Activated CD4-positive, alpha-beta T cell treated with anti-CD3 and anti-CD28 coated beads, Interleukin-2, amount 10 ng/mL, durations not matched to agents 7 days and 5 days (primary cell): ENCODE measurements at places on chromosomes 2 and 18.
A peak's percentile ranks its signal among the peaks of the same experiment; 100 is the strongest.

DNA sequence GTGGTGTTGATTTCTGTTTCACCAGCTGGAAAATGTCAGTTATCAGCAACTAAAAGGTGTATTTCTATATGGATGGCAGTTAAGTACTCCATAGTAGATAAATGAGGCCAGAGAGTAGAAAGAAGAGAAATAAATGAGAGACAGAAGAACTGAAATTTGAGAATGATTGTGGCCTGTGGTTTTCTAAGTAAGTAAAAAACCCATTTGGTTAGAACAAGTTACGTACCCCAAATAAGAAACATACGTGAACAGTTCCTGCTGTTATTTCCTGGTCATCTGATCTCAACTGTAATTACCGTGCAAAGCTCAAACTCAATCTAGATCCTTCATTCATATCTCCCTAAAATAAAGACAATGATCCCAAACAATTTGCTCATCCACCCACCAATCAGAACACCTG is 181.3 kb downstream of the PID1 start:
- no peak overlapping the region for H3K4me3 ChIP-seq
- DNase-seq: no peak
- no peaks in the 10 kb centered on the region for H3K36me3 ChIP-seq

DNA sequence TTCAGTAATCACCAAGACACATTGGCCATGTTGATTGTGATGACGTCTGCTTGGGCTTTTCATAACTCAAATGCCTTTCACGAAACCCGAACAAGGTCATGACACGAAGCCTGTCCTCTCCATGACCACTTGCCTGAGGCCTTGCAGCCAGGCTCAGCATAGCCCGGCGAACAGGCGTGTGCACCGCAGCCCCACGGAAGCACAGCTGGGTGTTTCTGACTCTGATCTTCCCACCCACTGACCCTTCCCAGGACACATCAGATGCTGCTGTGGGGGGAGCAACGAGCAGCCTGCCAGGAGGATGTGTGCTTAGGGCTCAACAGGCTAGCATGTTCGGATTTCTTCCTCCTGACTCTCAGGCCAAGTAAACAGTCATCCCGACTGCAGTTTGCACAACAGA is 369.4 kb upstream of the SALL3 start:
- no peak overlapping the region for H3K27ac ChIP-seq
- H3K4me3 ChIP-seq: no peak overlapping the region
- DNase-seq: no peak

DNA sequence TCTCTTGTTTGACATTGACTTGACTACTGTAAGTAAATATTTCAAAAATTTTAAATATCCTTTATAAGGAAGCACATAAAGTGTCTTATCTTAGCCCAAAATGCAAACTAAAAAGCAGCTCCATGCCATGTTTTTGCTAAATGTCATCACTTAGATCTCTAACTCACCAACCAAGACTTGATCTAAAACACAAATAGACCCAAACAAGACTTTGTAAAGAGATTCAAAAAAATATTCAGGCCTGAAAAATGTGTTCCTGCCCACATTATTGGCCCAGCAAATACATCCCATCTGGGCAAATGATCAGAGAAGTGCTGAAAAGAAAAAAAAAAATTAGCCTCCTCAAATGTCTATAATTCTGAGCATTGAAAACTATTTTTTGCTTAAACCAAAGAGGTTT is 187.6 kb downstream of the MREG start:
- no peak overlapping the region for H3K27ac ChIP-seq
- peaks cover 25% of the 10 kb centered on the region for H3K27me3 ChIP-seq
- no peak for DNase-seq
- H3K4me1 ChIP-seq: peaks cover under 1% of the 10 kb centered on the region
- no peak overlapping the region for H3K4me3 ChIP-seq

DNA sequence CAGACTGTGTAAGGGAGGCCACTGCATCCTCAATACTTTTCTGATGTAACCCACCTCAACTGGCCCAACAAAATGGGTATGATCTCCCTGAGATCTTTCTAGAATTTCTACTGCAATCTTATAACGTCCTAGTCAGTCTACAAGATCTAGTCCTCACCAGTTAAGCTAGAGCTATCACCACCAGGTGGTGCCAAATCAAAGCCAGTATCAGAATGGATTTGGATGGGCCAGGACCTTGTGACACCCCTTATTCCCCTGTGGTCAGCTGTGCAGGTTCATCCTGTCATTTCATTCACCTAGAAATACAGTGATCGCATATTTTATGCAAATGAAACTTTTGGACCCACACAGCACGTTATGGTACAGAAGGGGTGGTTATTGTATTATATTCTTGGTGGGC is 90.3 kb downstream of the OLA1 start:
- no peak overlapping the region for H3K27ac ChIP-seq
- H3K4me1 ChIP-seq: no peaks in the 10 kb centered on the region
- H3K4me3 ChIP-seq: no peak overlapping the region
- H3K36me3 ChIP-seq: peaks cover 9% of the 10 kb centered on the region
- peak; percentile 52 for DNase-seq

- DNase-seq: no peak
- H3K27me3 ChIP-seq: no peaks in the 10 kb centered on the region
- H3K4me3 ChIP-seq: no peak overlapping the region
Observed at GRCh38 chr2:127072396-127072795, 34.6 kb downstream of the BIN1 start.

DNA sequence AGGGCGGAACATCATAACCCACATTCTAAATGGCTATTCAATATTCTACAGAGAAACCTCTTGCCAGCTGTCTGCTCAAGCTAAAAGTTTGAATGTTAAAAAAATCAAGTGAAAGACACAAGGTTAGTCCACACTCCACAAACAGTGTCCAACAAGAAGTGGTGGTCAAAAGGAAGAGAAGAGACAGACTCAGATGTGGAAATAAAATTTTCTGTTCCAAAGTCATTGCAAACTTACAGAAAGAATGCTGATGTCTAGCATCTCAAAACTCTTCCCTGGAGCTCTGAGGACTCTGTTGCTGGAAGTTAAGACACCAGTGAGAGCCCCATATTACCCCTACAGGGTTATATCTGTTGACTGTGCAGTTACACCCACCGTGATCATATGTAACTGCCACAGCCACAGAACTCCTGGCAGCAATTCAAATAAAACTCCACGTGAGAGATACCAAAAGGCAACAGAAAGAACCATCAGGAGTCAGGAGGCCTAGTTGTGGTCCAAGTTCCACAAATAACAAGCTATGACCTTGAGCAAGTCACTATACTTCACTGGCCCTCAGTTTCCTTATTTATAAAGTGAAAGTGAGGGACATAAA is 60.9 kb downstream of the AAK1 start:
- peaks cover 71% of the 10 kb centered on the region for H3K4me1 ChIP-seq
- peak overlapping the region; percentile 49 for H3K4me3 ChIP-seq
- DNase-seq: no peak
- H3K27me3 ChIP-seq: no peaks in the 10 kb centered on the region
